Glutamatergic neuron (in vitro differentiated cells): ENCODE measurements at places on chromosomes 7 and 10.
A peak's percentile ranks its signal among the peaks of the same experiment; 100 is the strongest.

DNA sequence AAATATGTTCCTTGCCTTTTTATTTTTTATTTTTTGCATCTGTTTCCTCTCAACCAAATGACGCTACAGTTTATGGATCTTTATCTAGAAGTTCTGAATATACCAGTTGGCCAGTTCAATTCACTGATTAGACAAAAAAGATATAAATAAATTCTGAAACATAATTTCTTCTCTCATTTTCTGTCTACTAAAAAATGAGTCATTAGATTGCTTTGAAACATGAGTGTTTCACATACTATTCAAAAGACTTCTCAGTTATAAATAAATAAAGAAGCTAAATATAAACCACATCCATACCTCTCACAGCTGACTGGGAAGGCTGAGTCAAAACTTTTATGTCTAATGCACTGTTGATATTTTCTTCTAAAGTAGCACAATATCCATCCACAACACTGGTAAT lies 97.6 kb upstream of the GPR22 start:
- DNase-seq = no peak

- DNase-seq = no peak
These were observed 359.5 kb downstream of the PTPRN2 start for GRCh38 chr7:158228131-158228530.

DNA sequence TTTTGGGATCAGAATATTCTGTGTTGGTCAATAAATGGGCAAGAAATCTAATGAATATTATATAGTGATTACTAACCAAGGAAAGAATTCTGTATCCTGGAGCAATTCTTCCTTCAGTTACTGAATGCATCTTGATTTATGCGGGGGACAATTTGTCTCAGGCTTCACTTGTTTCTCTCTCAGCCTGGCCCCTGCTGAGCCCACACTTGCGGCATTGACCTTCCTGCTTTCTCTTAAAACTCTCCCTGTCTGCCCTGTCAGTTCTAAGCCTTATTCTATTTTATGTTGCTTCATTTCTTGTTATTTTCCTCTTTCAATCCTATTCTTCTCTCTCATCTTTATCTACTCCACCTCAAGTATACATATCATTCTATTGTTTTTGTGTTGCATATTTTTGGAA lies 122.1 kb upstream of the TPK1 start:
- no peak for DNase-seq

DNA sequence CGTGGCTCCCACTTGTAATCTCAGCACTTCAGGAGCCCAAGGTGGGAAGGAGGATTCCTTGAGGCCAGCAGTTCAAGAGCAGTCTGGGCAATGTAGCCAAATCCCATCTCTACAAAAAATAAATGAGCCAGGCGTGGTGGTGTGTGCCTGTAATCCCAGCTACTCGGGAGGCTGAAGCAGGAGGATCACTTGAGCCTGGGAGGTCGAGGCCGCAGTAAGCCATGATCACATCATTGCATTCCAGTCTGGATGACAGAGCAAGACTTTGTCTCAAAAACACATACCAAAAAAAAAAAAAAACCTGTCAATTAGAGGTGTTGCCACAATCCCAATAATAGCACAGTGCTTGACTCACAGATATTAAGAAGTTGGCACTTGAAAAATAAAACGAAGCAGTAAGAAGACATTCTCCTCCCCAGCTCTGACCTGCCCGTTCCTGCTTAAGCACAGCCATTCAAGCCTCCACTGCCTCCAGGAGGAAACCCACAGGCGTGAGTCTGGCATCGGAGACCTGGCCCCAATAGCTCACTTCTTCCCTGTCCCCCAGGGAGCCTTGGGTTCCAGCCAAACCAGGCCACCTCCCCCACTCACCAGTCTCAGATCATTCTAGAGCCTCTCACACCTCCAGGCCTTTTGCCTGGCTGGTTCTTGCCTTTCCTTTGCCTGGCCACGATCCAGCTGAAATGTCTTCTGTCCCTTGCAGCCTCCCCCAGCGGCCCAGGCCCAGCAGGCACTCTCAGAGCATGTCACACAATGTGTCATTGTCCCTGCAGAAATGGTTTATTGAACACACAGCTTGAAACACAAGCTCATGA lies 45.3 kb upstream of the GTF2I start:
- DNase-seq = peak; percentile 30

GRCh38 chr7:73860859-73861258 lies at the start of gene TMEM270:
TSS of gene TMEM270 (plus strand) at chr7:73861159. CDS start at chr7:73861195, 36 bp downstream.
- DNase-seq = no peak
